NCI-H1417 treated with DMSO at 0.1 percent for 48 hours (cell line): ENCODE measurements at places on chromosomes 11 and 22.
A peak's percentile ranks its signal among the peaks of the same experiment; 100 is the strongest.

- DNase-seq = no peak
Observed at GRCh38 chr11:101185985-101186384, 56.4 kb upstream of the PGR start.

DNA sequence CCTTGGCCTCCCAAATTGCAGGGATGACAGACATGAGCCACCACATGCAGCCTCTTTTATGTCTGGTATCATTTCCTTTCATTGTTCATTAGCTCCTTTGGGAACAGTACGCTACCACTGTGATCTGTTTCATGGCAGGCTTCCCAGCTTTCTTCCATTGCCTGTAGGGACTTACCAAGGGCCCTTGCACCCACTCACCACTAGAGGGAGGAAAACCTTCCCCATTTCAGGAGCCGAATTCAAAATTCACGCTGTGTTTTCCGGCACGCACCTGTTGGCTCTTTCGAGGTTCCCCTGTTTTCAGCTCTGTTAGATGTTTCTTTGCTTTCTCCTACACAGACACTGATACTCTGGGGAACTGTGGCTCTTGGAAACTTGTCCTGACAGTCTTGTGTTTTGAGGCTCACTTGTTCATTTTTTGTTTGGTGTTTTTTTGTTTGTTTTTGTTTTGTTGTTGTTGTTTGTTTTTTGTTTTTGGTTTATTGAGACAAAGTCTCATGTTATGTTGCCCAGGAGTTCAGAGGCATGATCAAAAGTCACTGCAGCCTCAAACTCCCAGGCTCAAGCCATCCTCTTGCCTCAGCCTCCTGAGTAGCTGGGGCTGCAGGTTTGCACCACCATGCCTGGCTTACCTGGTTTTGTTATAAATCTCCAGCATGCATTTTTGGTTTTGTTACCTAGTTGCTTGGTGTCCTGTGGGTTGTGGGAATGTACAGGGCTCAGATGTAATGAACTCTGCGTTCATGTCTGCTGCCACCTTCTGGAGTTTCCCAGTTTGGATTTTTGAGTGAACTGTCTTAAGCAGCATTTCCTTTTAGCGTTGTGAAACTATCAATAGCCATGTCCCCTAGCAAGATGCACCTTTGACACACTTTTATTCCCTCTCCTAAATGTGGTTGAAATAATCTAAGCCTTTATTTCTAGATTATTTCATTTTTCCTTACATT is 2.3 kb downstream of the KRTAP5-11 start:
- peak; percentile 4 for DNase-seq

DNA sequence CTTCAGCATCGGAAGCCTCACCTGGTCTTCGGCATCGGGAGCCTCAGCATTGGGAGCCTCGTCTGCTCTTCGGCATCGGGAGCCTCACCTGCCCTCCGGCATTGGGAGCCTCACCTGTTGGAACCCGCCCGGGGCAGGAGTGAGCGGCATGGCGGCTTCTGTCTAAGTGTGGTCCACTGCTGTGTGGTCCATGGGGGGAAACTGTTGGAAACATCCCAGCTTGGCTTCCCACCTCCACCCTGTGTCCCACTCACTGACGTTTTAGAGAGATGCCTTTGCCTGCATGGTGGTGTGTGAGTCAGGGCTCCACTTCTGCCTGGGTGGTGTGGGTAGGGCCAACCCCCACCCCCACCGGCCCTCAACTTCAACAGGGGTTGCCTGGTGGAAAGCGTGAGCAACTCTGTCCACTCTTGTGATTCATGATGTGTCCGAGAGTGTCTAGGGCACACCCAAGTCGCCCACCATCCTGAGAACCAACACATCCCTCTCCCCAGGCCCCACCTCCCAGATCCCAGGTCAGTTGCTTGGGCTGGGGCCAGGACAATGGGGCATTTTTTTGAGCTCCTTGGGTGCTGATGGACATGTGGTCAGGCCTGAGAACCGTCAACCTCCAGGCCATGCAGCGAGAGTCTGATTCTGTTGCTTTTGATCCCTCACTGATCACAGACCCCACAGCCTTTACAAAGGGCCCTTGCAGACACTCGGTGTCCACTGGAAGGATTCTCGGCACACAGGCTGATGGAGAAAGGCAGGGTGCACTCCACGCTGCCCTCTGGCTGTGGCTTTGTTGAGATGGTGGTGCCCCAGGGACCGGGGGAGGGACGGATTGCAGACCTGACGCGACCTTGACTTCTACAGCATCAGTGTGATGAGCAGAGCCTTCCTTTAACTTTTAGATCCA is 406.7 kb downstream of the TBC1D22A start:
- no peak for DNase-seq

- DNase-seq = no peak
Observed at GRCh38 chr22:24051568-24051967, 40.5 kb downstream of the CABIN1 start.

DNA sequence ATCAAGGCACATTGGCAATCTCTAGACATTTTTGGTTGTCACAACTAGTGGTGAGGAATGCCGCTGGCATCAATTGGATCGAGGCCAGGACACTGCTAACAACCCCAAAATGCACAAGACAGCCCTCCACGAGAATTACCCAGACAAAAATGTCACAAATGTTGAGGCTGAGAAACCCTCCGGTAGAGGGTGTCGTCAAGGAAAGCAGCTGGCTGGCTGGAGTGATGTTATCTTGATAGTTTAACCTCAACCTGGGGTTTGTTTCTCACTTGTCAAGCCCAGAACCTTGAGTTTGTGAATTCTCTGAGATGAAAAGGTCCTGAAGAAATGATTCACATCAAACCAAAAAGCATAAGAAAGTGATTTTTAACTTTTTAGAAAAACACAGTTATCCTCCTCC is 21.1 kb upstream of the TMPRSS13 start:
- no peak for DNase-seq

DNA sequence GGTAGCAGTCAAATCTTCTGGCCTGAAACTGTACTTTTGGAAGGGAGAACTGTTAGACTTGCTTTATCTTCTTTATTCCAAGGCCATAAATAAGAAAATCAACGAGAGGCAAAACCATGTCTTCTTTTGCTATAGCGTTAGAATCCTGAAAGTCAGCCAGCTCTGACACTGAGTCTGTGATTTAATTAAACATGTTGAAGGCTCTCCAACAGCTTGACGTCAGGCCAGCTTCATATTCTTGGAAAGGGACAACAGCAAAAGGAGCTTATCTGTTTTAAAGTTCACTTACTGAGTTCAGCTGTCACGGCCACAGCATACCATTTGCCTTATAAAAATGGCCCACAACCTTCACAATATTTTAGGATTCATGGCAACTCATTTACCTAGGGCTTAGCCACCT is 131.0 kb upstream of the LDLRAD3 start:
- DNase-seq = no peak

DNA sequence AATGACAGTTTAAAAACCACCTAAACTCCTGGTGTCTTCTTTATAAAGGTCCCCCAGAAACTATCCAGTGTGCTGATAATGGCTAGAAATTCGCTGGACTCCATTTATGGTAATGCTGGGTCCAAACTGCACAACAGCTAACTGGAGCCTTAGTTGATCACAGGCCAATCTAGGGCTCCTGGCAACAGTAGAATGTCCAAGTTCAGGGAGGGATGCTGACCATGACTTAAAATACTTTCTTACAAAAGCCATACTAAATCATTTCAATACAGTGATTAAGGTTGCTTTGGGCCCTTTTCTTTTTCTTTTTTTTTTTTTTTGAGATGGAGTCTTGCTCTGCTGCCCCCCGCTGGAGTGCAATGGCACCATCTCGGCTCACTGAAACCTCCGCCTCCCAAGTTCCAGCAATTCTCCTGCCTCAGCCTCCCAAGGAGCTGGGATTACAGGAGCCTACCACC is 14.5 kb upstream of the GAB2 start:
- no peak for DNase-seq

DNA sequence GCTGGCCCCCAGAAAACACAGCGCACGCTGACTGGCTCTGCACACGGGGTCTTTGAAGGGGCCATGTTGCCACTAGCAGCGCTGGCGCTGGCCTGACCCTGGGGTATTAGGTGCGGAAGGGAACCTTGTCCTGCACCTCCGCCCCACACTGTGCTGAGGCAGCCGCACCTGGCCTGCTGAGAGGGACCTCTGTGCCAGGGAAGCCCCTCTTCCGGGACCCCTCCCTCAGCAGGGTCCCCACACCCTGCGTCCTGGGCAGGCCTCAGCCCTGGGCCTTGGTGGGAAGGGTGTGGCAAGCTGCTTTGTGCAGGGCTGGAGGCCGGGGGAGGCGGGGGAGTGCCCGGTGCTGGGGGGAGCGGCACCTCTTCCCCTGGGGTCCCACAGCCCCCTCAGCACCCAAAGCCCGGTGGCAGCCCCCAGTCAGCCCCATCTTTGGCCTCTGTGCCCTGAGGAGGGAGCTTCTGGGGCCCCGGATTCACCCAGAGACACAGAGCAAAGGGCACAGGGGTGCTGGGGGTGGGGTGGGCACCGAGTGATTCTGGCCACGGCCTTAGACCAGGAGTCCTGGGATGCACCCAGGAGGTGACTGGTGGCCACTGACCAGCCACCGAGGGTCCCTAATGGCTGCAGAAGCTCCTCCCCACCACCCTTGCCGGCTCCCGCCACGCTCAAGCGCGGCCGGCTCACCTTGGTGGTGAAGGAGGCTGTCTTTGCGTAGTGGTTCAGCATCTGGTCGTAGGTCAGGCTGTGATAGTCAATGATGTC is 11.4 kb downstream of the TTLL8 start:
- DNase-seq = no peak

GRCh38 chr11:120334894-120335462 is 1.2 kb upstream of the ARHGEF12 start:
- peak; percentile 53 for DNase-seq

DNA sequence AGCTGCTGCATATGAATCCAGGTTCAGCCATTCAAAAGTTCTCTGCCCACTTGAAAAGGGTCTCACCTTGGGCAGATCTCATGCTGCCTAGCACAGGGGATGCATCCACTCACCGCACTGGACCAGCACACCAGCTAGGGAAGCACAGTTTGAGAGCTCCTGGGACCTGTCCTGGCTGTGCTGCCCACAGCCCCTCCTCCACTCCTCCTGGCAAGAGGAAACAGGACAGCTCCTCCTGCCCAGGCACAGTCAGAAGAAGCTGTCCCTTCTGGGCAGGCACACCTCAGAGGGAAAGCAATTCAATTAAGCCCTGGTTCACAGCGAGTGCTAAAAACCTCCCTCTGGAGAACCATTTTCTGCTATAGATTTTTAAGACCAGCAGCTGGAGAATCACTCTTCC is 146.7 kb downstream of the ST3GAL4 start:
- no peak for DNase-seq

DNA sequence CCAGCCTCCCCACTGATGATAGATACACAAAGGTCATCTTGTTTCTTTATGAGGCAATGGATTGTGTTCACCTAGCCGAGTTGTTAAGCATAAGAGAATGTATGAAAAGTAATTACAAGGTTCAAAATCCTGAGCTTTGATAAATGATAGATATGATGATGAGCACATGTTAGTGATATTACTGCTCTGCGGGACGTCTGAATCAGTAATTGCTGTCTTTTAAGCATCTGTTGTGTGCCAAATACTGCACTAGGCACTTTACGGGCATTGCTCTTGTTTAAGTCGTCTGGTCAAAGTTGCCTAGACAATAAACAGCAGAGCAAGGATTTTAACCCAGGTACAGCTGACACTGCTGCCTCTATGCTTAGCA is 559 bp upstream of the RNF141 start:
- DNase-seq = peak; percentile 50

- no peak for DNase-seq
Observed at GRCh38 chr11:8757047-8757446, 74.5 kb downstream of the RPL27A start.

DNA sequence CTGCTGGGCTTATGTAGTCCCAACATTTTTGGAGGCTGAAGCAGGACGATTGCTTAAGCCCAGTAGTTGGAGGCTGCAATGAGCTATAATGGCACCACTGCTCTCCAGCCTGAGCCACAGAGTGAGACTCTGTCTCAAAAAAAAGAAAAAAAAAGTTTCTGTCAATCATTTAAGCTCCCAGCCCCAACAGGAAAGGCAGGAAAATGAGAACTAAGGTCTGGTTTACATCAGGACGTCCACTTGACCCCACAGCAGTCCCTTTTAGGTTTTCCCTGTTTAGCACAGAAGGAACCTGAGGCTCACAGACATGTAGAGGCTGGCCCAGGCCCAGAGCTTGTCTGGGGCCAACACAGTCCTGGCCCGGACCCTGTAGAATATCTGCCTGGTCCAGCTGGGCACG is 9.2 kb upstream of the TTLL1 start:
- no peak for DNase-seq

GRCh38 chr11:122108192-122108799 is 7.7 kb downstream of the BLID start:
- no peak for DNase-seq

GRCh38 chr11:44450295-44450932 is 115.0 kb upstream of the CD82 start:
- no peak for DNase-seq

GRCh38 chr11:58576887-58577471 is 1.3 kb upstream of the LPXN start:
- DNase-seq = no peak

DNA sequence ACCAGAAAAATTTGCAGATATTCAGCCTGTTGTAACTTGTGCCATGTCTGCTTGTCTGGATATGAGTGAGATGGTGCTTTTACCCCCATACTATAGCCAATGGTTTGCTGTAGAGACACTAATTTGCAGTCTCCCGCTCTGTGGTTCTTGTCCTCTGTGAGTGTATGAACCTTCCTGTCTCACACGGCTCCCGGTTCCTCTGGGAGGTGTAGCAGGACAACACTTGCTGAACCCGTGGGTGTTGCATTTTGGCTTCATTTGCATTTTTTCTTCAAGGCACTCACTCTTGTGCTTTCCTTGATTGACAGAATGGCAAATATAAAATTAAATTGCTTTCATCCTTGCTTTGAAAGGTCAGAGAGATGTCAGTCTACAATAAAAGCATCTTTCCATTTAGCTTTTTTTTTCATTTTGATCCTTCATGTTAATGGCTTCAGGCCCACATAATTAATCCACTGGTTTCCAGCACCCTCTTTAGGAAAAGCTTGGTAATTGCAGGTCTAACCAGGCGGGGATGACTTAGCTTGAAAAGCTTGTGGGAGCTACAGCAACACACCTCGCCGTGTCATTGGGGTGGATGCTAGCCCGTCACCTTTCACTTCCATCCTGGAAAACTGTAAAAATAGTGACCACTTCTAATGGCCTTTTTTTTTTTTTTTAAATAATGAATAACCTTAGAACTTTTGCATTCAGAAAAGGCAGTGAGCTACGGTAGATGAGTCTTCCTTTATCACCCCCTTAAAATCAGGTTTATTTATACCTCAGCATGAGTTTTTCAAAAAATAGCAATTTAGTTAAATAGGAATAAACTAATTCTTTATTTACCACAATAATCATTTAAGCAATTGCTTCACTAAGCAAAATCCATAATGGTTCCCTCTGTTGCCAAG is 27.4 kb upstream of the ST14 start:
- peak; percentile 9 for DNase-seq

DNA sequence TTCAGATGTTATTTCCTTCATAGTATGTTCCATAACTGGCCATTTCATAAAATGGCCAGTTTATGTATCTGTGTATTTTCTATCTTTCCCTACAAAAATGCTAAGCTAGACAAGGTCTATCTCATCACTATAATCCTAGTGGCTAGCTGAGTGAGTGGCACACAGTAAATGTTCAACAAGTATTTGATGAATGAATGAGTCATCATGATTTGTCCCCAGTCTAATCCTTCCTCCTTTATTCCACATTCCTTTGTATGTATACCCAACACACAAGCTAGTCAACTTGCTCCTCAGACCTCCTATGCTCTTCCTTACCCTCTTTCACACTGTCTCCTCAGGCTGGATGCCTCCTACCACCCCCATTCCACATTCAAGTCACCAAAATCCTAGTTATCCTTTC is 12.5 kb downstream of the APLNR start:
- no peak for DNase-seq

- no peak for DNase-seq
Observed at GRCh38 chr11:86219311-86220193, 25.0 kb upstream of the EED start.

GRCh38 chr11:64409707-64410403 is 50.9 kb downstream of the RPS6KA4 start:
- no peak for DNase-seq
